ENCODE measurements at places on chromosomes 3 and 15. TPM values are rescaled to one million over a fixed set of nuclear protein-coding genes. Genes with fewer than 3 reads are reported as not detected.

DNA sequence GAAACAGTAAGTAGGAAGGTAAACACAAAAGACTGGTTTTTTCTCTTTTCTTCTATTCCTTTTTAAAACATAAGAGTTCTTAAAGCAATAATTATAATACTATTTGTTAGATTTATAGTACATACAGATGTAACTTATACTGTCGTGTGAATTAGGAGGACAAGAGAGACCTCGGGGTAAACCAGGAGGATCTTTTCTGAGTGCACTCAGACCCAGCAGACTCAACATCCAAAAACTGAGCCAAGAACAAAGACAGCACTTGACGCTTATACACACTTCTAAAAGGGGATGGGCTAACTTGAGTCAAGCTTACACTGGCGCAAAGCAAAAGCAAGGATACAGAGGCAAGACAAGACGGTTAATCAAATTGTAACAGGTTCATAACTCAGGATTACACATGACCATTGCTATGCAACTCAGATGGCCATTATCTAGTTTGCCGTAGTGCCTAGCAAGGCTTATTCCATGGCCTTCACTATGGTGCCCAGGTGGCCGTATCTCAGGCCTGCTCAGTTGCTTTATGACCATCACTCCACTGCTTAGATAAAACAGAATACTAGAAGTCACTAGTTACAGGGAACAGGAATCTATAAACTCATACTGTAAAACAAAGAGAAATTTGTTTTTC is 18.6 kb downstream of the MTHFS start:
- no peak overlapping the region for H3K27ac ChIP-seq
- H3K4me1 ChIP-seq, result peaks cover 8% of the 10 kb centered on the region
- peaks cover 79% of the 10 kb centered on the region for H3K36me3 ChIP-seq
- DNase-seq, result no peak
- H3K27me3 ChIP-seq, result no peaks in the 10 kb centered on the region

- H3K27ac ChIP-seq, result no peak overlapping the region
- no peaks in the 10 kb centered on the region for H3K4me1 ChIP-seq
- no peaks in the 10 kb centered on the region for H3K27me3 ChIP-seq
- H3K36me3 ChIP-seq, result no peaks in the 10 kb centered on the region
Measured at GRCh38 chr15:53962646-53963561, 15.3 kb upstream of the UNC13C start.

GRCh38 chr3:66738625-66739365 is 238.0 kb upstream of the LRIG1 start:
- H3K4me3 ChIP-seq, result no peak overlapping the region
- H3K27ac ChIP-seq, result no peak overlapping the region
- DNase-seq, result no peak
- no peaks in the 10 kb centered on the region for H3K4me1 ChIP-seq

- DNase-seq, result no peak
- peaks cover 3% of the 10 kb centered on the region for H3K36me3 ChIP-seq
- no peak overlapping the region for H3K4me3 ChIP-seq
- H3K27me3 ChIP-seq, result no peaks in the 10 kb centered on the region
Measured at GRCh38 chr3:30470496-30470895, 135.9 kb upstream of the TGFBR2 start.

DNA sequence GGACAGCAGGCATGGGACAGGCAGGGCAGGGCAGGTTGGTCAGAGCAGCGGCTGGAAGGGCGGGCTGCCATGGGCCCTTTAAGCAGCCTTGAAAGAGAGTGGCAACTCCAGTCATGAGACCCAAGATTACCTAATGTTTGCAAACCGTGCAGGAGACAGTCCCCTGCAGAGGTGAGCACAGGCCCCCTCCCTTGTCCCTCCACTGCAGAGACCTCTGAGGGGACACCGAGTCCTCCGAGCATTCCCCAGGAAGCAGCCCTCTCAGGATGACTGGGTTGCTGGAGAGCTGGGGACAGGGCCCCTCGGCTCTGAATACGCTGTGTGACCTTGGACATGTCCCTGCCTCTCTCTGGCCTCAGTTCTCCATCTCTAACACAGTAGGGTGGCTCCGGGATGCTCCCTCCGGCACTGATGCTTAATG is 81.4 kb downstream of the IQSEC1 start:
- H3K36me3 ChIP-seq, result peaks cover 16% of the 10 kb centered on the region
- no peak for DNase-seq
- peaks cover 17% of the 10 kb centered on the region for H3K4me1 ChIP-seq
- no peak overlapping the region for H3K27ac ChIP-seq
- peaks cover 2% of the 10 kb centered on the region for H3K27me3 ChIP-seq

- H3K36me3 ChIP-seq, result no peaks in the 10 kb centered on the region
- peaks cover 12% of the 10 kb centered on the region for H3K27me3 ChIP-seq
- H3K27ac ChIP-seq, result no peak overlapping the region
- no peak overlapping the region for H3K4me3 ChIP-seq
Measured at GRCh38 chr15:71749500-71749899, 60.9 kb upstream of the NR2E3 start.

DNA sequence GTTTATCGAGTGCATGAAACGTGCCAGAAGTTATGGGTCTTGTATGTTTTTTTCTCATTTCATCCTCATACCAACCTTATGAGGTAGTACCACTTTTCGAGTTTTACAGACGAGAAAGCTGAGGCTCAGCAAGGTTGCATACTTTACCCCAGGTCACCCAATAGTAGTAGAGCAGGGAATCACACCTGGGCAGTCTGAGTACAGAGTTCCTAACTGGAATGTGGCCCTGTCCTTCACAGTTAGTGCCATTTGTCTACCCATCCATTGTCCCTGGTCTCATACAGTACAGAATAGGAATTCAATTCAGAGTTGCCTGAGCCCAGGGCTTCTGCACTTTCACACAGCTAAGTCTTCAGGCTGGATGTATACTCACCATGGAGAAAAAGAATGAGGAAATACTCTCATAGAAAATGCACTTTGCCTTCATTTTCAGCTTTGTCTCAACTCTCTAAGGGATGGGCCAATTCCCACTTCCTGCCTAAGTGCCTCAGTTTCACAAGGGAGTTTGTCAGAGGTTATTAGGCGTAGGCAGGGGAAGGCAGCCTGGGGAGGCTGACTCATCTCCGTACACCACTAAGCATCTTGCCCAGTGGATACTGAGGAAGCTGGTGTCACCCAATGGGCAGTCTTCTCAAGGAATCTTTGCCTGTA is 93.2 kb downstream of the TMEM212 start:
- no peak overlapping the region for H3K4me3 ChIP-seq
- H3K27ac ChIP-seq, result no peak overlapping the region
- no peaks in the 10 kb centered on the region for H3K27me3 ChIP-seq

GRCh38 chr3:58299839-58300516 is 6.1 kb upstream of the RPP14 start:
- no peaks in the 10 kb centered on the region for H3K36me3 ChIP-seq
- H3K4me3 ChIP-seq, result no peak overlapping the region
- no peak overlapping the region for H3K27ac ChIP-seq

DNA sequence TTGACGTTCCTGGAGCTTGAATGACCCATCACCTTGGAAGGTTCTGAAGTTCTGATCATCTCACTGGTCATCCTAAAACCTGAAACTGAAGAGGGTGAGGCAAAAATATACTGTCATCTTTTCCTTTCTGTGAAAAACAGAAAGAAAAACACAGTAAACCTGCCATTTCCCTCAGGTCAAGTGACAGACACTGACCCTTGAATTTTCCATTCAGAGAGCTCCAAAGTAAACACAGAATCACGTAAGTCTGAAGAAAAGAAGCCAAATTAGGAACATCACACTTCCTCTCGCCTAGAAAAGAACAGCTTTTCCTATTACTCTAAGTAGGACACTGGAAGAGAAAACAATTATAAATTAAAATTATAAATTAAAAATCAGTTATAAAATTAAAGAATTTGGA is 78.7 kb upstream of the TGFBR2 start:
- no peak overlapping the region for H3K4me3 ChIP-seq
- no peak for DNase-seq
- peaks cover 7% of the 10 kb centered on the region for H3K36me3 ChIP-seq
- peaks cover 16% of the 10 kb centered on the region for H3K4me1 ChIP-seq
- no peak overlapping the region for H3K27ac ChIP-seq

DNA sequence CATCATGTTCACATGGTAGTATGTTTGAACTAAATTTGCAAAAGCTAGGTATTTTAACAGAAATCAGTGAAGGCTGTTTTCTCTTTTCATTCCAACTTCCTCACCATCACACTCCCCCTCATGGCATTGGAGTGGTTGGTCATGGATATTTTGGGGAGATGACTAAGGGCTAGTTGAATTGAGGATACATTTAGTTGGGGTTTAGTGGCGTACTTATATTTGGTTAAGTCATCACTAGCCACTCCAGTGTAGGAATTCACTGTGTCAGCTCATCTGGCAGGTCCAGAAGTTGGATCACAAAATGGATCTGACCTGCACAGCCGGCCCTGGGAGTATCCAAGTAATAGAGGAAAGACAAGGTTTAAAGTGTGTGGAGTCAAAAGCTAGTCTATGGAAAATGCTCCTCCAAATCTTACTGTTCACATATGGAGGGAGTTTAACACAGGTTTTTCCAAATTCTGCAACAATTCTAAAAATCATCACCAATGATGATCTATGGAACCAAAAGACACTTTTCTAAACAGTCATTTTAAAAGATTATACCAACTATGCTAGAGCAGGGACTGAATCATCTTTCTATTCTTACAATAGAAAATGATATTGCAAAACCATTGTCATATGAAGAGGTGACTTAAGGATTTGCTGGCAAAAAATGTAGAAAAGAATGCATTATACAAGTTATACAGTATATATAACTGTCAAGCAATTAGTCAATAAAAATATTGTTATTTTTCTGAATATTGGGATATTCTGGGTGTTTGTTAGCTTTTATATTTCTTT is 247.8 kb upstream of the PEX5L start:
- no peak overlapping the region for H3K27ac ChIP-seq
- no peak for DNase-seq
- H3K27me3 ChIP-seq, result no peaks in the 10 kb centered on the region
- H3K4me3 ChIP-seq, result no peak overlapping the region
- H3K36me3 ChIP-seq, result no peaks in the 10 kb centered on the region

GRCh38 chr15:99682455-99682854 is 50.8 kb downstream of the LYSMD4 start:
- no peak overlapping the region for H3K27ac ChIP-seq
- no peak for DNase-seq
- no peak overlapping the region for H3K4me3 ChIP-seq
- peaks cover 24% of the 10 kb centered on the region for H3K4me1 ChIP-seq
- no peaks in the 10 kb centered on the region for H3K27me3 ChIP-seq

GRCh38 chr3:151460774-151461450 is at the start of gene IGSF10:
IGSF10 (minus strand) TSS chr3:151461061; CDS start chr3:151458709, 2,352 bp downstream.
- no peak within 1 kb of the TSS for H3K27ac ChIP-seq
- peaks cover 34% of the 10 kb centered on the region for H3K27me3 ChIP-seq
- no peak within 1 kb of the TSS for H3K4me3 ChIP-seq
- no peak for DNase-seq

- peak overlapping the region; percentile 34 for H3K4me3 ChIP-seq
- H3K36me3 ChIP-seq, result peaks cover 12% of the 10 kb centered on the region
- peak overlapping the region; percentile 64 for H3K27ac ChIP-seq
- H3K4me1 ChIP-seq, result peaks cover 50% of the 10 kb centered on the region
- DNase-seq, result peak; percentile 38
Measured at GRCh38 chr3:72756900-72757299, 91.3 kb downstream of the SHQ1 start.

DNA sequence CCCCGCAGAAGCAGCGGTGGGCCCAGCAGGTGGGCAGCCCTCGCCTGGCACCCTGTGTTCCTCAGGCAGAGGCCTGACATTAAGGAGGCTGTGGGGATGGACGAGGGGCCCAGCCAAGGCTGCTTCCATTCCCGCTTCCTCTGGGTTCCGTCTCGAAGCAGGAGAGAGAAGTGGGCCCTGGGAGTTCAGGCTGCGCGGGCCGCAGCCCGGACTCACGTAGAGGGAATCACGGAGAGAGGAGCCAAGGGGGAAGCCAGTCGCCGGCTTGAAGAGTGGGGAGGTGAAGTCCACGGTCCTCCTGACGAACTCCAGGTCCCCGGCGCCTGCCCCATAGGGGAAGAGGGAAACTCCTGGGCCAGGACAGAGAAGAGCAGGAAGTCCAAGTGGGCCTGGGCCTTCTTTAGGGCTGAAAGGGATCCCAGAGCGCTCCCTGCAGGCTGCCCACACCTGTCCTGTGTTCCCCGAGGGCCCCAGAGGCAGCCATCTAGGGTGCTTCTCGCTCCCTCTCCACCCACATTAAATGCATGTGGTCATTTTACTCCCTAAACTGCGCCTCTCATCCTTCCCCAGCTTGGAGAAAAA is 37.7 kb downstream of the MUC4 start:
- no peak overlapping the region for H3K4me3 ChIP-seq
- H3K36me3 ChIP-seq, result no peaks in the 10 kb centered on the region
- H3K27ac ChIP-seq, result no peak overlapping the region
- H3K27me3 ChIP-seq, result no peaks in the 10 kb centered on the region

- H3K27me3 ChIP-seq, result no peaks in the 10 kb centered on the region
- peaks cover 38% of the 10 kb centered on the region for H3K36me3 ChIP-seq
- no peak overlapping the region for H3K4me3 ChIP-seq
- H3K27ac ChIP-seq, result no peak overlapping the region
Measured at GRCh38 chr15:63595065-63595464, 2.1 kb upstream of the FBXL22 start.

DNA sequence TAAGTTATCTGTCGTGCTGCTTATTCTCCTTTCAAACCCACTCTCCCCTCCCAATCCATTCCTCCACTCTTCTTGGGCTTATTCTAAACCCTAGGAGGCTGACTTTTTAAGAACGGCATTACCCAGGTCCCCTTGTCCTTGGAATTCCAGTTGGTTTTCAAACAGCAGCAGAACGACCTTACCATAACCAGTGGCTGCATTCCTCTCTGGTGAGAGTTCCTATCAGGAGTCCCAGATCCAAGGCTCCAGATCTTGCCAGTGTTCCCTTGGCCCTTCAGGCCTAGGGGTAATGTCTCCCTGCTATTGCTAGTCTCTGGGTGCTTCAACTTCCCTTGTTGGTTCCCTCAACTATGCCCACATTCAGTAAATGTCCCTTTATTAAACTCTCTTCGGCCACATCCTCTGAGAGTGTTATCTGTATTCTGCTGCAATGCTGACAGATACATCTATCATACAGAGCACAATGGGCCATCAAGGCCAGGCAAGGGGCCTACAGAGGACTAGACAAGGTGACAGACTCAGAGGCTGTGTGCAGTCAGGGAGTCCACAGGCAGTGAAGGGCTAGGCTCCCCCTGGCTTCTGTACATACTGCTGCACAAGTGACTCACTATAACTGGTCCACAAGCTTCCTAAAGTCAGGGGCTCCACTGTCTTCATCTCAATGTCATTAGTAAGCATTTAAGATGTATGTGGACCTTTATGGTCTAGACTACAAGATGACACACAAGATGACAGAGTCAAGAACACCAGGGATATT is 10.1 kb downstream of the LYSMD2 start:
- no peak overlapping the region for H3K27ac ChIP-seq
- DNase-seq, result no peak
- no peaks in the 10 kb centered on the region for H3K27me3 ChIP-seq
- peaks cover 28% of the 10 kb centered on the region for H3K36me3 ChIP-seq
- peaks cover 51% of the 10 kb centered on the region for H3K4me1 ChIP-seq

- H3K4me3 ChIP-seq, result no peak overlapping the region
- H3K4me1 ChIP-seq, result peaks cover 9% of the 10 kb centered on the region
- no peak overlapping the region for H3K27ac ChIP-seq
- DNase-seq, result no peak
- H3K27me3 ChIP-seq, result no peaks in the 10 kb centered on the region
- H3K36me3 ChIP-seq, result peaks cover 29% of the 10 kb centered on the region
Measured at GRCh38 chr3:149031096-149031495, 39.8 kb downstream of the GYG1 start.

Gene ZNF35
- 4.8 TPM for total RNA-seq

Gene CSPG5
- total RNA-seq, result 1.4 TPM

Gene IQCF5
- total RNA-seq, result not detected

Gene UTS2B
- not detected for total RNA-seq

Gene TOP2B
- 135 TPM for total RNA-seq

Gene CACNA1D
- total RNA-seq, result 1.2 TPM

Measured in activated T-helper 1 cell treated with anti-CD3 and anti-CD28 coated beads, Interleukin-12 subunit alpha, Interleukin-12 subunit beta, Interleukin-2, Interleukin-4 antibody, amounts not matched to agents 30 ng/mL and 10 ng/mL and 1 ng/mL, durations not matched to agents 14 hours and 24 hours and 36 hours (primary cell).